NCI-H1694 treated with DMSO at 0.1 percent for 48 hours (cell line): ENCODE measurements at places on chromosomes 12 and 14.
A peak's percentile ranks its signal among the peaks of the same experiment; 100 is the strongest.

- no peak for DNase-seq
Measured at GRCh38 chr12:22413592-22413991, 79.1 kb upstream of the ST8SIA1 start.

GRCh38 chr14:102205560-102205959 lies 65.9 kb downstream of the WDR20 start:
- no peak for DNase-seq

GRCh38 chr14:103090481-103091020 lies 4.0 kb upstream of the EXOC3L4 start:
- DNase-seq: no peak

DNA sequence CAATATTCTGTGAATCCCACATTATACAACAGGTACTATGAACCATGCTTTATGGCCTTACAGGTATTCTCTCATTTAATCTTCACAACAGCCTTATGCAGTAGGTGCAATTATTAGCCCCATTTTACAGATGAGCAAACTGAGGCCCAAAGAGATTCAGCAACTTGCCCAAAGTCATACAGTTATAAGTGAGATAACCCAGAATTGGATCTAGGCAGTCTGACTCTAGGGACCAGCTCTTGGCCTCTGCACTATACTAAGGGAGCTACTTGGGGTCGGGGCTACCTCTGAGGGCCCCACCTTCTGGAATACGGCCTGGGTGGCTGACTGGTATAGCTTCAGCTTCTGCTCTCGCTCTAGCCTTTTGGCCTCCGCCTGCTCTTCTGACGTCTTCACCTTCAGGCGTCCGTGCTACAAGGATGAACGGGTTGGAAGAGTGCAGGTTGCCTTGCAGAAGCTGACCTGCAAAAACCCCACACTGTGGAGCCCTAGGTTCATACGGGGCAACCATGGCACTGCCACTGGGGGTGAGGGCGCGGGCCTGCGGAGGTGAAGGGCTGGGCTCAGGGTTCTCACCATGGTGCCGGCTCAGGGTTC lies 762 bp downstream of the RABGGTA start:
- peak; percentile 50 for DNase-seq

DNA sequence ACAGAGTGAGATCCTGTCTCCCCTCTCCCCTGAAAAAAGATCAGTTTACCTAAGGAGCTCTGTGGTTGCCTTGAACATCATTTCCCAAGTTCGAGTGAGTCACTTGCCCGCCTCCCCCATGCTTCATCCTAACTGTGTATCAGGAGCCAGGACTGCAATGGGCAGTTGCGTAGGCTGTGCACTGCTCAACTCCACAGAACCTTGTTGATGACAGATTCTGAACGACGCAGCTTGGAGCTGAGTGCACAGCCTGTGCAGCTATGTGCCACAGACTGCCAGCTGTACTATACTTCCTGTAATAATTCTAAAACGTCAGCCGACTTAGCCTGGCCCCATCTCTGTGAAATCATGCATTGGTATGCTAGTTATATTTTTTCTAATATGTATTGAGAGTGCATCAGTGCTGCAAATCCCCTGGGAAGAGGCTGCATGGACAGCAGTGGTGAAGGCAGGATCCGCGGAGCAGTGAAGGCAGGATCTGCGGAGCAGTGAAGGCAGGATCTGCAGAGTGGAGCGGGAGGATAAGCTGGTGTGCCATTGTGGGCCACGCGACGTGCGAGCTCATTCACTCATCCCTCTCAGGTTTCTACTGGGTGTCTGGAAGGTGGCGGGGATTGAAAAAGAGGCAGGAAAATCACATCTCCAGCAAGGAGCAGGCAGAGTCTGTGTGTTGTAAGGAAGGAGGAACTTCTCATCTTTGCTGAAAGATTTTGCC lies 80.8 kb downstream of the GALNT9 start:
- no peak for DNase-seq

- no peak for DNase-seq
Measured at GRCh38 chr12:62248873-62249272, 11.3 kb upstream of the USP15 start.

DNA sequence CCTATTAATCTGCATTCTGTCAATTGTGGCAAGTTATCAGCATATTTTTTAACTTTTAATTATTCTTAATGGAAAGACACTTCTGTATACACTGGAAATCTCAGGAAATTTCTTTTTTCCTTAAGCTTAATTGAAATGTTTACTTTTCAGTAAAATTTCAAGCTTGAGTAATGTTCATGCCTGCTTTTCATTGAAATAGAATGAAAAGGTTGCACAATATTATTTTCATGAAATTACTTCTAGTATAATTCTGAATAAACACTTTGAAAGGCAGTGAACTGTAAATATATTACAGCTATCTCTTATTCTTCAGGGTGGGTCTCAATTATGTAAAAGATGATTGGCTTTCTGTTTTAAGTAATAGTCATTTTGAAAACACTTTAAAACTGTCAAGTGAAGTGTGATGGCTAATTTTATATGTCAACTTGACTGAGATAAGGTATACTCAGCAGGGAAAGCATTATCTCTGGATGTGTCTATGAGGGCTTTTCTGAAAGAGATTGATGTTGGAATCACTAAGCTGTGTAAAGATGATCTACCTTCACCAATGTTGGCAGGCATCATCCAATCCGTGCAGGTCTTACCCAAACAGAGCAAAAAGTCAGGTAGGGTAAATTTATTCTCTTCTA lies 29.9 kb downstream of the CLEC2D start:
- no peak for DNase-seq

- peak; percentile 22 for DNase-seq
Measured at GRCh38 chr12:125402874-125403789, 337.9 kb downstream of the AACS start.

DNA sequence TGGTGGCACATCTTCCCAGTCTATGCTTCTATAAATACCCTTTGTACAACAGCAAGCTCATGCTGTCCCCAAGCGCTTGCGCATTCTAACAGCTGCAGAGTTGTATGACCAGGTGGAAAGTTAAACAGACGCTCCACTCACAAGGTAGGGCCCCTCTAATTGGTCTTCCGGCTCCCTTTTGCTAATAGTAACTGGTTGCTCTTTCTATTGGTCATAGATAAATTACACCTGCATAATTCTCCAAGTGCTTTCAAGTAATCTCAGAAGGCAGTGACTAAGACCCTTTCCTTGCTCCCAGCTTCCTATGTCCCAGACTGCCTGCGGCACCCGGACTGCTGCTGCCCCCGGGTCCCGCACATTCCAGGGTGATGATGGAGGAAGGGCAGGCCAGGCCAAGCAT lies 6.1 kb upstream of the TSPAN9 start:
- DNase-seq: no peak

GRCh38 chr12:98084391-98084790 lies 431.0 kb upstream of the TMPO start:
- DNase-seq: no peak
